ENCODE measurements at places on chromosomes 6 and 20.

GRCh38 chr6:106963544-106963943 lies 11.0 kb downstream of the CD24 start:
- no peak for DNase-seq

- DNase-seq = no peak
These were observed 393.1 kb downstream of the FRK start for GRCh38 chr6:115667478-115668026.

- DNase-seq = no peak
These were observed 3.0 kb upstream of the RREB1 start for GRCh38 chr6:7104752-7105151.

DNA sequence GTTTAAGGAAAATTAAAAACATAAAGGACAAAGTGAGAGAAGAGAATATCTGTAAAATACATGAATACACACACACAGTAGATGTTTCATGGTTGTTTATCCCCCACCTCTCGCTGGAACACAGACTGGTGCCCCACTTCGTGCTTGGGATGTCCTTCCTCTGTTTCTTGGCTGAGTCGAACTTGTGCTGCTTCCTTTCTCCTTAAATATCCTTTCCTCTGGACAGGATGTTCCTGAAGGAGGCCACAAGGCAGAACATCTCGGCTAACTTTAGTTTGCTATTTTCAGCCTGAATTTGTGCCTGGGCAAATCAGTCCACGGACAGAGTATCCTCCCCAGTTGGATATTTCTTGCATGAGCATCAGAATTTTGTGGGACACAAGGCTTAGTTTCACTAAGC lies 54.7 kb upstream of the ZMYND8 start:
- DNase-seq = no peak

- no peak for DNase-seq
These were observed 9.8 kb upstream of the NDUFAF4 start for GRCh38 chr6:96907498-96907897.

DNA sequence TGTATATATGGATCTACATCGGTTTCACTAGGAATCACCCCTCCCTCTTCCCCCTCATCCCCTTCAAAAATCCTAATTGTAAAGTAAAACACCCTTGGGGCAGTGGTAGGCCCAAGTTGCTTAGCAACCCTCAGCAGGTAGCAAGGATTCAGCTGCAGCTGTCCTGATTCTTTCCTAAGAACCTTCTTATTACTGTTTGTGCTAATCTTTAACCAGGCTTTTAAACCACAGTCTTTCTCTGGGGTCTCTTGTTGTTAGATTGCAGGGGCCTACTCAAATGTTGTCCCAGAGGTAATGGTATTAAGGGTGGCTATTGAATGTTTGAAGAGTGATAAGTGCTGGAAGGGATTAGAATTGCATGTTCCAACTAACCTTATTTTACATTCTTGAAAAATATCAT lies 46.4 kb downstream of the PRL start:
- no peak for DNase-seq

DNA sequence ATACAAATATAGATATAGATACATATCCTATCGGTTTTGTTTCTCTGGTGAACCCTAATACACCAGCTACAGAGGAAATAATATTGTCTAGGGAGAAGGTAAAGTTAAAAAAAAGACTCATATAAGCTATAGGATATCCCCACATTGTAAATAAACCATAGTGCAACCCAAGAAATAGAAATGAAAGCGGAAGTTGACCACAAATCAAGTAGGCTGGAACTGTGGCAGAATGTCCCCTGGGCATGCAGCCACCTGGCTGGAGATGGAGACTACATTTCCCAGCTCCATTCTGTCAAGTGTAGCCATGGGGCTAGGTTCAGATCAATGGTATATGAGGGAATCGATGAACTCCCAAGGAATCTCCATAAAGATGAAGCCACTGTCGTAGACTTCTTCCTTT lies 70.1 kb upstream of the RPS6KA2 start:
- DNase-seq = no peak

All from cerebellar nuclear complex (tissue), 1 donor.